ENCODE measurements at places on chromosomes 4 and X. TPM values are rescaled to one million over a fixed set of nuclear protein-coding genes. Genes with fewer than 3 reads are reported as not detected.

- DNase-seq: no peak
Observed at GRCh38 chr4:137609718-137610430, 77.6 kb upstream of the PCDH18 start.

Gene TMPRSS11A
- not detected for polyA plus RNA-seq

GRCh38 chr4:7391637-7392437 lies 42.9 kb downstream of the PSAPL1 start:
- DNase-seq: no peak

Gene EREG
- not detected for polyA plus RNA-seq

- DNase-seq: no peak
Observed at GRCh38 chrX:332496-332860, 13.9 kb upstream of the GTPBP6 start.

Gene NAT8L
- polyA plus RNA-seq: 36.3 TPM

DNA sequence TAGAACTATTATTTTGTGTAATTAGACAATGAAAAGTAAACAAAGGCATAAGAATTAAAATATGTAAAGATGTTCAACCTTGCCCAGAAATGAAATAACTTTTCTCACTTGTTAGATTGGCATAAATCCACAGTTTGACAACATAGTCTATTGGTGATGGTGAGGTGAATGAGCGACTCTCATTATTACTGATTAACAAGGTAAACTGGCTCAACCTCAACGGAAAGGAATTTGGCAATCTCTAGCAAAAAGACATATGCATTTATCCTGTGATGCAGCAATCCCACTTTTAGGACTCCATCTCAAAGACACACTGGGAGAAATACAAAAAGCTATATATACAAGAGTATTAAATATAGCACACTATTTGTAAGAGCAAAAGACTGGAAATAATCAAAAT lies 22.3 kb downstream of the UBA6 start:
- DNase-seq: no peak

GRCh38 chr4:24896056-24896455 lies 16.8 kb downstream of the CCDC149 start:
- DNase-seq: no peak

DNA sequence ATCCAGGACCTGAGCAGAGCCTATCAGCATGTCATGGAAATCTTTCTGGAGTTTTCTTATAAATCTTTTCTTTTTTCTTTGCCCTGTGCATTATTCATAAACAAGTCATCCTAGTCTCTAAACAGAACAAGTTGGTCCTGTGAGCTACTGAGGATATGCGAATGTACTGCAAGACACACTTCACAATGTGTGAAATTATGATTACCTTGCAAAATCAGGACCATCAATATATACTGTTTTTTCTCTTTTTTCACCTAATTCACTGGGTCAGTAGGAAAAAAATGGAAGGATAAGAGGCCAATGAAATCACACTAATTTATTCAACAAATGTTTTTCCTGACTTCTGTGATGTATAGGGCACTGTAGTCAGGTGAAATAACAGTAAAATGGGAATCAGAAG lies 14.4 kb upstream of the SORBS2 start:
- DNase-seq: no peak

- peak; percentile 38 for DNase-seq
Observed at GRCh38 chrX:148698221-148698620, 197.8 kb downstream of the AFF2 start.

- DNase-seq: no peak
Observed at GRCh38 chr4:15368856-15369255, 59.0 kb upstream of the C1QTNF7 start.

DNA sequence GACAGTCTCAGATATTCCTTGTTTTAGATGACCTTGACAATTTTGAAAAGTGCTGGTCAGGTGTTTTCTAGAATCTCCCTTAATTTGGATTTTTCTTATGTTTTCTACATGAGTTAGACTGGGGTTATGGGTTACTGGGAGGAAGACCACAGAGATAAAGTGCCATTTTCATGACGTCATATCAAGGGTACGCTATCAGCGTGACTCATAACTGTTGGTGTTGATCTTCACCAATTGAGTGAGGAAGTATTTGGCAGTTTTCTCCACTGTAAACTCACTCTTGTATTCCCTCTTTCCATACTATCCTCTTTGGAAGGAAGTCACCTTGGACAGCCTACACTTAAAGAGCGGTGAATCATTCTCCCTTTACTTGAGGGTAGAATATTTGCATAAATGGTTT lies 56.9 kb downstream of the MAGEC1 start:
- DNase-seq: no peak

DNA sequence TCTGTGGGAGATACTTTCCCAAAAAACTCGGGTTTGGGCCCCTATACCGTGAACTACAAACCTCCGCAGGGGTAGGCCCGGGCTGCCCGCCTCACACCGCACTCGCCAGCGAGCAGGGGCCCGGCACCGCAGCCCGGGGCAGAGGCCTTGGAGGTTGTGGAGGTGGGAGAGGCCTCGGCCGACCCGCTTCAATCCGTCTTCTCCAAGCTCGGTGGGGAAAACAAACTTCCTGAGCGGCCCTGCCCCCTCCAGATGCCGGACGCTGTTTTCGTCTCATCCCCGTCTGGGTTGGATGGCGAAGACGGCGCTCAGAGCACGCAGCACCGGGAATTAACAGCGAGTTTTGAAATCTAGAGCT lies 442 bp upstream of the MCUB start:
- no peak for DNase-seq

DNA sequence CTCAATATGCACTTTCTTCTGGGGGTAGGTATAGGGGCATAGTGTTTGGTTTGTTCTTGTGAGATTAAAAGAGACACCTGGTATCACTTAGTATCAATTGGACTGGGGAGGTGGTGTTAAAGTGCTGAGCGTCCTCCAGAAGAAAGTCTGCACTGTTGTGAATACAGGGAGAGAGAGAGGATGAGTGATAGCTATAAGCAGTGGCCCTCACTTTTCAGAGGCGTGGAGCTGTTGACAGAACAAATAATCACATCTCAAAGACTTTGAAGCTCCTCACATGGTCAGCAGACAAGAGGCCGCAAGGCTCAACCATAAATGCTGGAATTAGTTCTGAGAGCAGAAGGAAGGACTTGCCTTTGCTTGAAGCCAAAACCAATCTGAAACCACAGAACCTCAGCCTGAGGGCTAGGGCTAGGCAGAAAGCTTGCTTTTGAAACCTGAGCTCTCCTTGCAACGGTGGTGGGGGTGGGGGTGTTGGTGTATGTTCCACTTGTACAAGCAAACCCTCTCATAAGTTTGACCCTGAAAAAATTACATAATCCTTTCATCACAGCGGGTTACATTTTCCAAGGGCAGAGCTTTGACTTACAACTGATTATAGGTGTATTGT lies 123.2 kb upstream of the SCML1 start:
- no peak for DNase-seq

GRCh38 chr4:98639108-98639507 lies 19.3 kb downstream of the TSPAN5 start:
- DNase-seq: no peak

DNA sequence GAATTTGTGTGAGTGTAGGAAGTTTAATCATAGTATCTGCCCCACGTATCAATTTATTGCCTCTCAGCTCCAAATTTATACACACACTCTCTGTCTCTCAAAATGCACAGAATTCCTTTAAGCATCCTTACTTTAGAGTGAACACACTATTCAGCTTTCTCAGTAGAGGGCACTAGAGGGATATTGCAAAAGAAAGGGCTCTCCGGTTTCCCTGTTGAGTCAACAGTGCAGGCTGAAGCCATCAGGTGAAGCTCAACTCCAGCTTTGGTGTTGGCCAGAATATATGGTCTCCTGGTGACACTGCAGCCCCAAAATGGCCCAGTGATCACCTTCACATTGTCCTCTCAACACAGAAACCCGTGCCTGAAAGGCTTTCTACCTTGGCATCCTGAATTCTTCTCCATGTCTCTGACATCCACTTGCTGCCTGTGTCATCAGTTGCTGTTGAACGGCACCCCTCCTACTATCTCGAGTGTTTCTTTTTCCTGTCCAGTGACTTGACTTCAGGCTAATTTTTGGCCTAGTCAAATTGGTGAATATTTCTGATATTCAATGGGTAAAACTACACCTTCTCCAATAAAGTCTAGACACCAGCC lies 670.5 kb downstream of the GABRG1 start:
- peak; percentile 27 for DNase-seq

DNA sequence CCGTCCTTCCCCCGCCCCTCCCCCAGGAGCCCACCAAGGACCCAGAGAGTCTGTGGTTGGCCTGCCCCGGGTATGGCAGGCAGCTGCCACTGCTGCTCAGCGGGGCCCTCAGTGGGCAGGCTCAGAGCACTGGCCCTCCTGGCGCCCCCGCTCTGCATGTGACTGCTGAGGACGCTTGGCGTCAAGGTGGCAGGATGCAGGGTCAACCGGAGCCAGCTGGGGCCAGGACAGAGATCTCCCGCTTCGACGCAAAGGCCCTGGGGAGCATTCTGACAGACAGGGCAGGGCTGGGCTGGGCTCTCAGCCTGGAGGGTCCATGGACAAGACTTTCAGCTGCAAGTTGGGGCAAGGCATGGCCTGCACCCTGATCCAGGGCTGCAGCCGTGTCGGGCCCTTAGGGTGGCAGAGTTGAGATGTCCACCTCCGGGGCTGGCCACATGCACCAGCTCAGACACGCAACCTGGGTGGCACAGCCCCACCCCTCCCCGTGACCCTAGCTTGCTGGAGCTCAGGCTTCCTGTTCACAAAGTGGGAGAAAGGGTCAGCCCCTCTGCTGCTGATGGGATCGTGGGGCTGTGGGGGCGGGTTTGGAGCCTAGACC lies 30.3 kb downstream of the LRPAP1 start:
- no peak for DNase-seq

DNA sequence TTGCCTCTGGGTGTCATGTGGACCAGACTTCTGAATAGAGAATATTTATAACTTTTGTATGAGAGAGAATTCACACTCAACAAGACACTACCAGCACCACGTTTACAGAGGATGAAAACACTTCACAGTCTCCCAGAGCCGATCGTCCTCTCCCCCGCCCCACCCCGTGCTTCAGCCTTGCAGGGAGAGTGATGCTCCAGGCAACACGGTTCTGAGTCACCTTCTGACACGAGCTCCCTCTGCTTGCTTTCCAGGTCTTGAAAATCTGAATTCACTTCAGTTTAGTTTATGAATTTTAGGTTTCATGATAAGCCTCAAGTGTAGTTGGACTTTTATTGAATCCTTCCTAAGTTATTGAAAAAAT lies 59.8 kb downstream of the CPLX1 start:
- no peak for DNase-seq

GRCh38 chr4:184444953-184445309 lies 29.4 kb downstream of the IRF2 start:
- no peak for DNase-seq

Gene CFAP47
- not detected for polyA plus RNA-seq

DNA sequence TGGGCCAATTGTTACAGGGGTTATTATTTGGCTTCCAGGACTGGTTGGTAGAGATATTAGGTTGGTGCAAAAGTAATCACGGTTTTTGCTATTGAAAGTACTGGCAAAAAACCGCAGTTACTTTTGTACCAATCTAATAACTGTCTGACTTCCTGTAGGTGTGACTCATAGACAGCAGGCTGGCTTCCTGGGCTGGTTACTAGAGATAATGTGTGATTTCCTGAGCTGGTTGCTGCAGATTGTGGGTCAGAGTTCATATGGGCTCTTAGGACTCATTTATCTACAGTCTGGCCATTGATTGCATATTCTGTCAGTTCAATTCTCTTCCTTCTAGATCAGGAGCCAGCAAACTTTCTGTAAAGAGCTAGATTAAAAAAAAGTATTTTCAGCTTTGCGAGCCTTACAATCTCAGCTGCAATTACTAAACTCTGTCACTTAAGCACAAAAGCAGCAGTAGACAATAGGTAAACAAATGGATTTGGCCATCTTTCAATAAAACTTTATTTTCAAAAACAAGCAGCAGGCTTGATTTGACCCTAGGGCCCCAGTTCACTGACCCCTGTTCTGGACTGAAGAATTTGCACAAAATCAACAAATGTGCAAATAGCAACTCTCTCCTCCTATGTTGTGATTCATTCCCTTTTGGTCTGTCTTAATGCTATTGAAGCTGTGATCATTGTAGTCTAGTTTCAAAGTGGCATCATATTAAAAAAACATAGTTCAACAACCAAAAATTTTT lies 50.8 kb upstream of the BOD1L1 start:
- DNase-seq: no peak

DNA sequence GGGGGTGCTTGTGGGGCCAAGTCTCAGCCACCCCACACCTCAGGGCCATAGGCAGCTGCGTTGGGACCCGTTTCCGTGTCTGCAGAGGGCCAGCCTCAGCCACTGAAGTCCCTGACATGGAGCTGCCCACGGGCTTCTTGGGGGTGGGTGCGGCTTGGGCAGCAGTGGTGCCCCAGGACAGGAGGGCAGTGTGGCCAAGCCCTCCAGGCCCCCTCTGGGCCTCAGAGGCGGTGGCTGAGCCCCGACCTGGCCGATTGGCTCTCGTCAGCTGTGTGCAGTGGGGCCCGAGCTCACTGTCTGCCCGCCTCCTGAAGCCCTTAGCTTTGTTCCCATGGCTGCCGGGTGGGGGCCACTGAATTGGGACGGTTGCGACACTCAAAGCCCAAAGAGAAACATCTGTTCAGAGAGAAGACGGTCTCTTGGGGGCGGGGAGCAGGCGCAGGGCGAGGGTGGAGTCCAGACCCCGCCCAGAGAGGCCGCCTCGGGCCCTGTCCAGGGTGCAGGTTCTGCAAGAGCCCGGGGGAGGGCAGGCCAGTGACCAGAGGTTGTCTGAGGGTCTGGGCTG lies 9.1 kb downstream of the FGFR3 start:
- no peak for DNase-seq

GRCh38 chrX:124358800-124359383 lies 12.5 kb downstream of the SH2D1A start:
- no peak for DNase-seq

- no peak for DNase-seq
Observed at GRCh38 chr4:76293772-76294171, 12.8 kb upstream of the STBD1 start.

Gene PSMD10
- 62.9 TPM for polyA plus RNA-seq

DNA sequence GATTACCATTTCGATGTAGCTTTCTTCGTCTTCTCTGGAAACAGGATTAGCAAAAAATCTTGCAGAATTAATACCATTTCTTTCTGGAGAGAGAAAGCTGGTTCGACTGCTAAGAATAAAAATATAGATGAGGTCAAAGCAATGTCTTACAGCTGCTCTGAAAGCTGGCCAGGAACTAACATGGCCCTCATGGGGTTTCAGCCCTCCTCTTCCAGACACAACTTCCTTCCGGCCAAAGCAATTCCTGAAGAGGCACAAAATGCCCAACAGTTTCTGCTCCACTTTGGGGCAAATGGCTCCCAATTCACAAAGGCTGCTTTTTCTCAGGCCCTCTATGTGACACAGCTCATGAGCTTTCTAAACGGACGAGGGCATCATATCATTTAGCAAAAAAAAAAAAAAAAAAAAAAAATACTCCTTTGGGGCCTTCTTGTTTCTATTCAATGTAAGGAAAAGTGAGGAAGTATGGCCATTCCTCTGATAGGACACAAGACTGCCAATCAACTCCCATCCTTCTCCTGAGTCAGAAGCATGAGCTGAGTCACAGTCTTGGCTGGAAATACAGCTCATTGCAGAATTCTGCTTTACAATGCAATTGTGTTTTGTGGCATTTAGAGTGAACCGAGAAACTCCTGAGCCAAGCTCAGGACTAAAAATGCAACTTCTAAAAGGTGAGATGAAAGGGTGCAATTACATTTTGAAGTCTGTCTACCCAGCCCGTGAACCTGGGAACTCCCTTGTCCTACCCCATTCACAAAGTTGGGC lies 42.7 kb upstream of the CTAG2 start:
- no peak for DNase-seq
